ENCODE measurements at places on chromosomes 12 and 14.

DNA sequence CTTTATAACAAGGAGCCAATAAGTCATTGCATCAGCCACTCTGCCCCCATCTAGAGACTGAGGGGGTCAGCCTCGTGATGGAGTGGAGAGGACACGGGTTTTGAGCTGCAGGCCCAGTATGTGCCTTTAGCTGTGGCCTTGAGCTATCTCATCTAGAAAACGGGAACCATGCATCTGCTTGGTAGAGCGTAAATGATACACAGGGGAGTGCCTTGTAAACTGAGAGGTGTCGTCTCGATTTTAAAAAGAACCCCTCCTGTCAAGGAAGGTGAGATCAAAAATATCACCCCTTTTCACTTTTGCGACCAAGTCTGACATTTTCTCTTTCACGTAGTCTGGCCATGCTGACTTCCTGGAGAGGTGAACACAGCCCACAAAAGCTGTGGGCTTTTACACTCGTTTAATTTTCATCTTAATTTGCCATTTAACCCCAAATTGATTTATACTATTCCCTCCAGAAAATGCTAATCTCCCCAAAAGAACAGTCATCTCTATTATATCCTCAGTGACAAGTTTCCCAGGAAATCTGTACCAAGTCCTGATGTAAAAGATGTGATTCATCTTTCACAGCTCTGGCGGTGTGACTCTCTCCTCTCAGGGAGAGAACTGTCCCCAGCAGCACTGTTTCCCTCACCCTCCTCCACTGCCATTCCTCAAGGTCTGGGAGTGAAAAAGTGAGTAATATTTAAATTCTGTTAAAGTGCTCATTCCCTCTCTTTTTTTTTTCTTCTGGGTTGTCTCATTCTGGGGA is 30.6 kb downstream of the VCPKMT start:
- no peak for DNase-seq

- no peak for DNase-seq
Observed at GRCh38 chr12:72074065-72074464, 135.4 kb downstream of the TPH2 start.

- no peak for DNase-seq
Observed at GRCh38 chr14:52840877-52841276, 49.5 kb upstream of the GNPNAT1 start.

DNA sequence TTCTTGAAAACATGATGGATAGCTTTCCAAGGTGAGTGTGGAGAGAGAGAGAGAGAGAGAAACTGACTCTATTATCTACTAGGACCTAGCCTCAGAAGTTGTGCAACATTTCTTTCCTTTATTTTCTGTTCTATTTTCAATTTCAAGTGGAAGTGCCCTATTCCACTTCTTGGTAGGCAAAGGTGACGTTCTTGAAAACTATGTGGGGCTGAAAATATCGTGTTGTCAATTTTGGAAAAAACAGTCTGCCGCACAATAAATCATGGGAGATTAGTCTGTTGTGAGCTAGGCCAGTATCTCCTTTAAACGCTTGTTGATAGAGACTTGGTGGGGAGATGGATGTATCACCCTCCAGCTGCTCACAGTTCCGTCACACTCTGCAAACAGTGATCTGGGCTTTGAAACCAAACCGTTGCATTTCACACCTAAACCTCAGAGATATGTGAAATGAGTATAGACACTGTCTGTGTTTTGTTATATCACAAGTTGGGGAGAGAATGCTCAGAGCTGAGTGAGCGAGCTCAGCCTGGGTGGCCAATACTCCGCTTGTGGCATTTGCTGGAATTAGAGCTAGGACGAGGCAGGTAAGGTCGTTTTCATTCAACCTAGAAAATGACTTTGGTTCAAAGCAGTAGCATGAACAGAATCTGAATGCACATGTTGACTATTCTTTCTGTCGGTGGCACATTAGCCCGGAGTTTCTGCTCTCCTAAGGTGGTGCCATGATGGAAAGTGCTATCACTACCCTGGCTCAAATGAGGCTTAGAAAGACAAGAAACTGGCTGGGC is 75.1 kb upstream of the ST8SIA1 start:
- DNase-seq, result no peak

GRCh38 chr14:79265366-79265946 is 945.8 kb downstream of the DIO2 start:
- DNase-seq, result no peak

- DNase-seq, result no peak
Observed at GRCh38 chr14:76951166-76951565, 77.3 kb downstream of the IRF2BPL start.

DNA sequence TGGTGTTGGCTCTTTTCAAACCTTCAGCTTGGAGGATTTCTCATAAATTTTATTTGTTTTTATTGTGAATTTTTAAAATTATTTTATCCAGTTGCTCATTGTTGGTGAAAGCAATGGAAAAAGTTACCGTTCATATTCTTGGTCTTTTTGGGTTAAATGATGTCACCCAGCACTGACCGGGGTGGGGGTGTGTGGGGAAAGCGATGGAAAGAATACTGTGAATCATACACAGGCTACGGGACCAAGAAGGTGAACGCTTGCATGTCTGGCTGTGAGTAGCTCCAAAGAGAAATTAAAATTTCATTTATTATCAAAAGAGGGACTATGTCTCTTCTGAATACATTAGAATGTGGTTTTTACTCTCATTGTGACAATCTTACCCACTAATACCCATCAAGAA is 430.1 kb downstream of the AEBP2 start:
- no peak for DNase-seq

DNA sequence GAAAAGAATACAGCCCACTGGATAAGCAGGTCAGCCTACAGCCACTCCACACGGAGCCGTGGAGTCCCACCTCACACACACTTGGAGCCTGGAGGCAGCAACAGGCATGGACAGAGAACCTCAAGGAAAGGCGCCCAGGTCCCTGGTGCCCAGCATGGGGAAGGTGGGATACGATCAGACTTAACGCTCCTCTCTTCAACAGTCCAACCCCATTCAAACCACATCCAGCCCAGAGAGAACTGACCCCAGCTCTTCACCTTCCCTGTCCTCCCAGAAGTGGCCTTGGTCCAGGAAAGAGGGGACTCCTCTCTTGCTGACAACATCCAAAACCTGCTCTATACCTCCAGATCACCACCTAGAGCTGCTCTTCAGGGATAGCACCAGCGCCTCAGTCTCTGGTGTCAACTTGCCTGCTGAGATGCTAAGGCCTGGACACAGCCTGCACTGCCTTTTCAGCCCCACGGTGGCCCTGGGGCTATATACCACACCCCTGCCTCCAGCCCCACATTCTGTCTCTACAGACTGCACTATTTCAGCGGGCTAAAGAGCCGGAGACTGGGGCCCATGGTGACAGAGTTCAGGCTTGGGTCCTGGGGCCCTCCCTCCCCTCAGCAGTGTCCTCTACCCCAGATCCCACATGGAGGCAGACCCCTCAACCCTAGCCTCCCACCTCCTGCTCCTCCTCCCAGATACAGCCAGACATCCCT is 7.0 kb downstream of the ADCY6 start:
- no peak for DNase-seq

GRCh38 chr14:106883218-106883692 is 1356.9 kb downstream of the TMEM121 start:
- no peak for DNase-seq

- DNase-seq, result no peak
Observed at GRCh38 chr12:20440408-20440807, 72.1 kb downstream of the PDE3A start.

- DNase-seq, result no peak
Observed at GRCh38 chr12:38402811-38403210, 86.2 kb downstream of the ALG10B start.

- no peak for DNase-seq
Observed at GRCh38 chr12:76108356-76108755, 23.9 kb upstream of the NAP1L1 start.

- no peak for DNase-seq
Observed at GRCh38 chr14:44866770-44867169, 95.0 kb downstream of the KLHL28 start.

- no peak for DNase-seq
Observed at GRCh38 chr12:52383331-52383730, 2.1 kb downstream of the KRT84 start.

DNA sequence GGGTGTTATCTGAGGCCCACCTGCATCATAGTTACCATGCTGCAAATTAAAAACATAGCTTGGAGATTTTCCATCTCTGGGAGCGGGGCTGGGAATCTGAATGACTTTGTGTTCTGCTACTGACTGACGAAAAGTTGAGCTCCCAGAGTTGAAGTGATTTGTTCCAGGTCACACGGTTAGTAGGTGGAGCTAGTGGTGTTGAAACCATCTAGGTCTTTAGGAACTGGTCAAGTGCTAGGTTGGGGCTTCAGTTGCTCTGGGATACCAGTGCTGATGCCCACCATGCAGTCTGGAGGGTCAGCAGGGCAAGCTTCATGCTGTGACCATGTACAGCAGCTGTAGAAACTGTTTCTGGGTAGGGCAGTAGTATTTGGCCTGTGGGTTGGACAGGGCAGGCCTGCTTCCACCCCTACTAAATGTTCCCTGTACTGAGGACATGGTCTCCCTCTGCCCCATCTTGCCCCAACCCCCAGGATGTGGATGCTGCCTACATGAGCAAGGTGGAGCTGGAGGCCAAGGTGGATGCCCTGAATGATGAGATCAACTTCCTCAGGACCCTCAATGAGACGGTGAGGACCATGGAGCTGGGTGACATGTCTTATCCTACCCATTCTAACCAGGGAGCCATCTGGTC is 5.3 kb downstream of the KRT7 start:
- DNase-seq, result no peak

GRCh38 chr14:56959869-56960268 is 149.6 kb upstream of the OTX2 start:
- DNase-seq, result no peak

DNA sequence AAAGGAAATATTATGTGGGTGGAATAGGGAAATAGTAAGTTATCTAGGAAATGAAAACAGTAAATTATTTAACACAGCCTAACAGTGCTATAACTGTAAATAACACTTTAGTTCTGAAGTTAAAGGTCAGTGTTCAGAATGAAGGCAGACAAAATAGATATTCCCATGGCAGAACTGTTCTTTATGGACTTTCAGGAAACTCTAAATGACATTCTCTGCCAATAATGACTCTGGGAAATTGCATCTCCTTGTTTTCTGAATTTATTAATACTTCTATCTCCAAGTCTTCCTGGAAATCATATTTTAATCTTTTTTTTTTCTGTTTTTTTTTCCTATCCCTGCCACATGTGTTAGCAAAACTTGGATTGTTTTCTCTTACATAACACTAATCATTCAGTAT is 101.4 kb downstream of the PDE3A start:
- DNase-seq, result no peak

DNA sequence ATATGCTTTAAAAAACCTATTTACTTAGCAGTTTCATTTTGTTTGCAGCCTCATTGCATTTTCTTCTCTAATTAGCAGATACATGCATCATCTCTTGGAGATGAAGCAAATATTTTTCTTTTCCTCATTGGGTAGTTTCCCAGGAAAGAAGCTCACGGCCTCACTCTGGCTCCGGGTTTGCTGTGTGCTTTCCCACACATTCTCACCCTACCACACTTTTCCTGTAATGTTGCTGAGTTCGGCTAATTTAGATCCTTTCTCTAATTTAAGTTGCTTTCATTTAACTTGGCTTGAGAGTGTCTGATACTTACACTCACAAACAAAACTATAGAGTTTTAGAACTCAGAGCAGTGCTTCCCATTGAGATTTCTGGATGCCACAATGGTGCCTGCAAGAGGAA is 928.2 kb downstream of the NRXN3 start:
- DNase-seq, result no peak

DNA sequence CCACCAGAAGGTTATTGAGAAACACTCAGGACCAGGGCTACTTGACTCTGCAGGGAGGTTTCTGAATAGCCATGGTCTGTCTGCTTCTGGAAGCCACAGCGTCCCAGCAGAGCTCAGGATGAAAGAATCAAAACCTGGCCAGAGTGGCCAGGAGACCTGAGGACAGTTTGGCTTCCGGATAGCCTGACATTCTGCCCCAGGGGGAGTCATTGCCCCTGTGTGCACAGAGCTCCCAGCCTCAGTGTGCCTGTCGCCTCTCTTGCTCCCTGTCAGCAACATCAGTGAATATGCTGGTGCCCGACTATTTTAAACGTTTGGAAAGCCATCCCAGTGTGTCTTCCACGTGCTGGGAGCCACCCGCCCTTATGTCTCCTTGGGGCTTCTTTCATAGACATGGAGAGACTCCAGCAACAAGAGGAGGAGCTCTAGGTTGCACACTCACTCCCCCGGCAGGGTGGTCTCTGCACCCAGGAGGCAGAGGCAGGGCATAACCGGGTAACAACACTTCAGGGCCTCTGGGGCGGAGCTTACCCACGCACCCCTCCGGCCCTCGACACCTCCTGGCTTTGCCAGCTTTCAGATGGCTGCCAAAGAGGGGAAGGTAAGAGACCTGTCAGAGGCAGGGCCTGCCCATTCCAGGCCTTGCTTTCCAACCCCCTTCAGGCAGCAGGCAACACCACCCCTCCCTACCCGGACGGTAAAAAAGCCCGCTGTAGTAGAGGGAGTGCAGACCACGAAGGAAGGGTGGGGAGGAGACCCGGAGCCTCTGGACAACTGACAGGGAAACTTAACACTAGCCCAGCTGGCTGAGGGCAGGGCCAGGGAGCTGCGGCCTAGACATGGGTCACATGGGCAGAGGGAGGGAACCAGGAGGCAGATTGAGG is 19.0 kb upstream of the SLC6A12 start:
- no peak for DNase-seq

GRCh38 chr14:75426332-75427125 is 1.3 kb upstream of the JDP2 start:
- DNase-seq, result no peak

GRCh38 chr12:20368651-20369304 is 441 bp downstream of the PDE3A start:
- no peak for DNase-seq

GRCh38 chr12:64882687-64883086 is 58.2 kb downstream of the TBC1D30 start:
- DNase-seq, result no peak

- DNase-seq, result no peak
Observed at GRCh38 chr12:100674036-100674888, 100.8 kb downstream of the GAS2L3 start.

DNA sequence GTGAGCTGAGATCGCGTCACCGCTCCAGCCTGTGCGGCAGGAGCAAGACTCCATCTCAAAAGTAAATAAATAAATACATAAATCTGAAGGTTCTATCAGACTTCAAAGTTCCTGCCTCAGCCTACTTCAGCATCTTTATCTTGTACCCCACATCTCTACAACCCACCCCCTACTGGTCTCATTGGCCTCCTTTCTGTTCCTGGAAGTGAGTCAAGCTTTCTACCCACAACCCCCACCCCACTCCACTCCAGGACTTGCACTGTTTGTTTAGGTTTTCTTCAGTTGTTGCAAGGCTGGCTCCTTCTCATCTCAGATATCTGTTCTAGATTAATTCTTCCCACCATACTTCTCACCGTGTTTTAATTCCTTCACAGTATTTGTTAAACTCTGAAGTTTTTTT is 714 bp upstream of the PSMC6 start:
- DNase-seq, result no peak

DNA sequence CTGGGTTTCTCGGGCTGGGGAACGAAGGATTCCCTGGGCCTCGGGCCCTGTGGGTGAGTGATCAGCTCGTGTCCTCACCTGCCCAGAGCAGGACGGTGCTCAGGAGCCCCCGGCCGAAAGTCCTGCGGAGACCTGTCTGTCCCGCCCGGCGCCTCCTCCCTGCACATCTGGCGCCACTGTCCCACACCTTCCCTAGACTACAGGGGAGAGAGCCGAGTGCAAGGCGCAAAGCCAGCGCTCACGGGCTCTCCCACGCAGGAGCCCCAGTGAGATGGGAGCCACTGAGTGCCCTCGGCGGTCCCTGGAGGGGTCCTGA is 13.1 kb upstream of the TEX22 start:
- no peak for DNase-seq

GRCh38 chr14:101622251-101623076 is 61.2 kb downstream of the DIO3 start:
- no peak for DNase-seq

Data from AG09319 (cell line).